Stimulated activated CD4-positive, alpha-beta T cell treated with anti-CD3 and anti-CD28 coated beads, Interleukin-4, amount 100 ng/mL, for 24 hours (primary cell): ENCODE measurements at places on chromosomes 4 and X.

- DNase-seq, result no peak
Measured at GRCh38 chr4:53821179-53821851, 230.0 kb upstream of the LNX1 start.

GRCh38 chr4:147400721-147401120, 80.2 kb upstream of the EDNRA start:
- no peak for DNase-seq

DNA sequence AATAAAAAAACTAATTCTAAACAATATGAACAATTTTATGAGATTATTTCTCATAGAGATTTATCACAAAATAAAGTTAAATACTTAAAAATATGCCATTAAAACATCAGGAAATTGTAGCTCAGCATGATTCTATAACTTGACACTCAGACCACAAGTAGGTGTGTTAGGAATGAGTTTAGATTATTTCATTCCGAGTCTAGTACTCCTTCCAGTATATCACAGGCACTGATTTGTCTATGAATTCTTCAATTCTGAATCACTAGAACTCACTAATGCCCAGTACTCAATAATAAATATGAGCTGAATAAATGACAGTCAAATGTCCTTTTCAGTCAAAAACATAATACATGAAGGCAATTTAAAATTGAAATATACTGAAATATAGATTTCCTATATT, 22.2 kb downstream of the BOD1L1 start:
- DNase-seq, result no peak

DNA sequence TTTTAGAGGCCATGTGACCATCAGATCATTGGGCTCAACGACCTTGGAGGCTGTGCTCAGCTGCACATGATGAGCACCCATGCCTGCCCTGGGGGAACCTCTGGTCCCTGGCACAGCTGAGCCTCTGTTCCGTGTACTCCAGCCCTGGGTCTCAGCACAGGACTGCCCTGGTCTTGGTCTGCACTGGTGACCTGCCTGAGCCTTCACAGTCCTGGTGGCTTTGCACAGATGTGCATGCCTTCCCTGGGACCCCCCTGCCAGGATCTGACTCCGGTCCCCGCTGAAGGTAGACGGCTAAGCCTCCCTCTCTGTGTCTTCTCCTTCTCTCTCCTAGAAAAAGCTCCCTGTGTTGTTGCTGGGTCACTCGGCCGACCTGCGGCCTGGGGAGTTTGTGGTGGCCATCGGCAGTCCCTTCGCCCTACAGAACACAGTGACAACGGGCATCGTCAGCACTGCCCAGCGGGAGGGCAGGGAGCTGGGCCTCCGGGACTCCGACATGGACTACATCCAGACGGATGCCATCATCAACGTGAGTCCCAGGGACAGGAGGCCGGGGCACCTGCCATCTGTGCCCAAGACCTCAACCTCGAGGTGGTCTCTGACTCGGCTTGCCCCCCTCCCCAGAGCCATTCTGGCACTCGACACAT, 21.6 kb downstream of the HTRA3 start:
- DNase-seq, result no peak

DNA sequence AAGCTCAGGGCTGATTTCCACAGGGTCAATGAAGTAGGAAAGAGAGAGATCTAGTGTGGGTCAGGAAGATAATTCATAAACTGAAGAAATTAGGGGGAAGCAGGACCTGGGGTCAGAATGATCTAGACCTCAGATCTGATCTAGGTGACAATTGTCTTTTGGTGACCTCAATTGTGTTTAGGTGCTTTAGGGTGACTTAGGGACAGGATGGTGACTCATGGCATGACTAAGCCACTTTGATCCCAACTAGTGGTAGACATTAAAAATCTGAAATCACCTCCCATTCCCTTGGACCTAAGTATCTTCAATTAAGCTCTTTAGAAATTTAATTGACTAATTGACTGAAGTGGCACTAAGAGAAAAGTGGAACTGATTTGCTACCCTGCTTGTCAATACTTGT, 36.7 kb upstream of the GRXCR1 start:
- no peak for DNase-seq

DNA sequence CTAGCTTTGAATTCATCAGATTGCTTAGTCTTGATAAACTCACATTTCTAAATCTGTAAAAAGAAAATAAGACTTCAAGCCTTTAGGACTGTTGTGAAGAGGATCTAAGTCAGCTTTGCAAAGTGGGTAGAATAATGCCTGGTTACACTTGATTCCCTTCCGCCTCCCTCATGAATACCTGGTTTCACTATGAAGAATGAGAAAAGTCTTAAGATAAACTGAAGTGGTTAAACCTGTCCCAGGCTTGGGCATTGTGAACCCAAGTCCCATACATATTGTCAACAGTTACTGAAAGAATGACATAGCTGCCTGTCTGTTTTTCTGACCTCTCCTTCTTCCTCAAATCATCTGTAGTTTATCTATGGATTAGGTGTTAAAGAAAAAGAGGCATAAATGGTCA, 16.7 kb upstream of the GBA3 start:
- no peak for DNase-seq

DNA sequence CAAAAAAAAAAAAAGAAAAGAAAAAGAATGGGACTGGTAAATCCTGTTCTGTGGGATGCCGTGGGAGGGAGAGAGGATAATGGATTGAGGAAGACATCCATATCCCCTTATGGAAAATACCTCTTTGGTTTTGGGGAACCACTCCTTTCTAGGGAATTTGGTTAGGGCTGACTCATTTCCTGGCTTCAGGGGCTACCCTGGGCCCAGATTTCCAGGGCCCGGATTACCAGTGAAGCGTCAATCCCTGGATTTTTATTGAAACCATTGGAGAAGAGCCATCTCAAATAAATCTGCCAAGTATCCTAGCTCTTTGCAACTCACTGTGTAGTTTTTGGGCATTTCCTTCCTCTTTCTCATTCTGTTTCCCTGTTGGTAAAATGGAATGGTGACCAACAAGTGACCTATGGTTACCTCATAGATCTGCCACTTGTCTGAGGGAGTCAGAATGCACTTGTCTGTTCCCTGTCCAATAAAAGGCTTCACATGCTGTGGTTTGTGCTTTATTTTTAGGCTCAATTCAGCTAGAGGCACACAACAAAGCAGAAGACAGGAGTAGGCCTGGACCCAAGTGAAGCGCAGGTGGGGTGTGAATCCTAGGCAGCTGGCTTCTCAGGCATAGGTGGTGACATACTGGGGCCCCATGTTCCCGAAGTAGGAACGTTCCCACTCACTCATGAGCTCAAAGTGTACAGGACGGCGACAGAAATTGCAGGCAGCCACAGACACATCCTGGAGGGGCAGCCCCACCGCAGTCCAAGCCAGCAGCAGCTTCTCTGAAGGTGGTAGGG, 8.6 kb downstream of the APEX2 start:
- no peak for DNase-seq

- no peak for DNase-seq
Measured at GRCh38 chrX:153865685-153866084, 20.3 kb downstream of the L1CAM start.

- DNase-seq, result no peak
Measured at GRCh38 chr4:105145156-105145902, 1.3 kb upstream of the TET2 start.

DNA sequence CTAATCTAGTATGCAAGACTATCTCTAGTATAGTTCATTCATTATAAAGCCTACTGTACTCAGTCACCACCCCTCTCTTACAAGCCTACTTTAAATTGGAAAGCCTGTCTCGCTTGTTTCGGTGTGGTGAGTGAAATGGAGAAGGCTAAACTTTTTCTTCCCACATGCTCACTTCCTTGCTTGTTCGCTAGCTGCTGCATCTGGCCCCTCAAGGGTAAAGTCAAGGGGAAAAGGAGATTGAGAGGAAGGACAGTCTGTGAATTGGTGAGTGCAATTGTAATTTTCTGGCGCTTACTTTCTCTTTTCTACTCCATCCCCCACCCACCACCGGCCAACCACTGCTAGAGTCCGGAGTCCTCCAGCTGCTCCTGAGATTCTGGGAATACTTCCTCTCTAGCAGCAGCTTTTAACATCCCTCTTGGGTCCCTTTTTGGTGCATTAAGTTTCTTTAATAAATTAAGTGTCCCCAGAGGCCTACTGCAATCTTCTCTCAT, 12.1 kb upstream of the ARAP2 start:
- DNase-seq, result no peak
